ENCODE measurements at places on chromosomes 5 and 9.

DNA sequence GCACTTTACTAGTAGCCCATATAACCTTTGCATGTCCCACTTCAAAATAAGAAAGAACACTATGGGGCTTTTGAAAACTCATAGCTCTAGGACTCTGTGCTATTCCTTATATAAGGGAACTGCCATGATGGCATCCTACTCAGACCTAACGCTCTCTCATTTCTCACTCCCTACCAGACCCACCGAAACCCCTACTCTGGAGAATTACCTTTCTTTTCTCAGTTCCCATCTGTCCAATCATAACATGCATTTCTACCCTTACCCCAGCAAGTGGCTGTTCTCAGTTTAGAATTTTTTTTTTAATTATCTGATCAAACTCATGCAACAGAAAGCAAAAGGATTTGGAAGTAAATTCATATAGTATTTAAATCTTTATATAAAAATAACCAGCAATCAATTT is 27.3 kb downstream of the CARNMT1 start:
- DNase-seq: no peak

DNA sequence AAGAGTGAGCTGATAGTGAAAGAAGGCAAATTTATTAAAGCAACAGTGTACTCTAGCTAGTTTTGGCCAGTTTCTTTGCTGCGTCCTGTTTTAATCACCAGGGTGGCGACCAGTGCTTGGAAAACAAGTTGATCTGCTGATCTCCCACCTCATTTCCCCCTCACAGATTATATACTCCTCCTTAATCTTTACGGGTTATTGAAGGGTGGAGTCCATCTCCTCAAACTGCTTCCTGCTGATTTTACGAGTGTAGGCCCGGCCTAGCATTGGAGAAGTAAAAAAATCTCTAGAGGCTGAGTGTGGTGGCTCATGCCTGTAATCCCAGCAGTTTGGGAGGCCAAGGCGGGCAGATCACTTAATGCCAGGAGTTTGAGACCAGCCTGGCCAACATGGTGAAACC is 14.0 kb upstream of the CFAP95 start:
- DNase-seq: no peak

- no peak for DNase-seq
Observed at GRCh38 chr9:88775037-88775471, 216.2 kb upstream of the S1PR3 start.

GRCh38 chr9:93517331-93517730 is 59.1 kb upstream of the PHF2 start:
- DNase-seq: no peak

DNA sequence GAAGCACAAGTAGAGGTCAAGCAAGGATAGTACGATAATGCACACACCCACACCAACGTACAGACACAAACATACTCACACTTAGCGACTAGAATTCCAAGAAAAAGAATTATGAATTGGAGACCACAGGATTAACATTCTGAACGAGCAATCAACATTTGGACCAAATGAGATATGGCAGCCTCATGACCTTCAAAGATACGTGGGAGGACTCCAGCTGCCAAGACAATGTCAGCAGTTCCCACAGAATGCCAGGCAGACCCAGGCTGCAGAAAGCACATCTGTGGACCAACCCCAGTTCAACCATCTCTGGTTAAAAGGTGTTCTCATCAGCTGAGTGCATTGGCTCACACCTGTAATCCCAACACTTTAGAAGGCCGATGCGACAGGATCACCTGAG is 187.6 kb upstream of the GRAMD2B start:
- no peak for DNase-seq
